ENCODE measurements at places on chromosomes 6 and 20. TPM values are rescaled to one million over a fixed set of nuclear protein-coding genes. Genes with fewer than 3 reads are reported as not detected.

- H3K27me3 ChIP-seq: peaks cover 2% of the 10 kb centered on the region
- no peaks in the 10 kb centered on the region for H3K4me1 ChIP-seq
- no peak overlapping the region for H3K4me3 ChIP-seq
- no peaks in the 10 kb centered on the region for H3K36me3 ChIP-seq
- DNase-seq: no peak
Measured at GRCh38 chr6:138026342-138026741, 80.9 kb downstream of the PERP start.

The FAM83D gene
- total RNA-seq: 46.0 TPM

- H3K4me1 ChIP-seq: peaks cover 10% of the 10 kb centered on the region
- no peak for DNase-seq
- no peak overlapping the region for H3K4me3 ChIP-seq
- H3K27me3 ChIP-seq: no peaks in the 10 kb centered on the region
Measured at GRCh38 chr6:134431421-134431859, 113.5 kb upstream of the SGK1 start.

GRCh38 chr20:21092806-21093205 lies 13.4 kb downstream of the LINC00237 start:
- peaks cover 31% of the 10 kb centered on the region for H3K27me3 ChIP-seq
- H3K36me3 ChIP-seq: no peaks in the 10 kb centered on the region

DNA sequence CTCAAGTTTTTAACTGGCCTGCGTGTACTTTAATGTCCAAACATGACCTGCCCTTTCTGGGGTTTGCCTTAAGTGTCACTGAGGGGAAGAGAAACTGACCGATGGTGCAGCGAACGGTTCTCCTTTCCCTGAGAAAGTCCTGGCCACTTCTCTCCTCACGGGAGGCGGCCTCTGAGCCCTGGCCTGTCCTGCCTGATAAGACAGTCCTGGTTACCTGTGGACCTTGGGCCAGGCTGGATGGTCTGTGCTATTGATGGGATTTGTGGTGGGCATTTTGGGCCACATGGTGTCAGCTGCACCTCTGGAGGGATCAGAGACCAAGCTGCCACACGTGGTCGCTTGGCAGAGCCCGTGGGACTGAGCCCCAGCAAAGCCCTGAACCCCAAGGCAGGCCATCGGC lies 11.6 kb upstream of the NTSR1 start:
- DNase-seq: no peak
- H3K27ac ChIP-seq: no peak overlapping the region
- no peaks in the 10 kb centered on the region for H3K36me3 ChIP-seq
- H3K4me3 ChIP-seq: no peak overlapping the region

GRCh38 chr6:383856-384255 lies 7.7 kb upstream of the IRF4 start:
- peaks cover 2% of the 10 kb centered on the region for H3K27me3 ChIP-seq
- no peak overlapping the region for H3K4me3 ChIP-seq
- H3K27ac ChIP-seq: no peak overlapping the region
- H3K4me1 ChIP-seq: no peaks in the 10 kb centered on the region
- H3K36me3 ChIP-seq: no peaks in the 10 kb centered on the region
- no peak for DNase-seq

GRCh38 chr6:69584913-69585729 lies 211.7 kb downstream of the LMBRD1 start:
- no peaks in the 10 kb centered on the region for H3K4me1 ChIP-seq
- no peaks in the 10 kb centered on the region for H3K36me3 ChIP-seq
- H3K27me3 ChIP-seq: no peaks in the 10 kb centered on the region
- no peak overlapping the region for H3K4me3 ChIP-seq
- DNase-seq: no peak

- no peak overlapping the region for H3K27ac ChIP-seq
- no peak overlapping the region for H3K4me3 ChIP-seq
- H3K36me3 ChIP-seq: no peaks in the 10 kb centered on the region
- H3K27me3 ChIP-seq: no peaks in the 10 kb centered on the region
- peaks cover 11% of the 10 kb centered on the region for H3K4me1 ChIP-seq
Measured at GRCh38 chr20:4046926-4047325, 31.6 kb upstream of the RNF24 start.

The BEND6 gene
- total RNA-seq: 0.66 TPM

DNA sequence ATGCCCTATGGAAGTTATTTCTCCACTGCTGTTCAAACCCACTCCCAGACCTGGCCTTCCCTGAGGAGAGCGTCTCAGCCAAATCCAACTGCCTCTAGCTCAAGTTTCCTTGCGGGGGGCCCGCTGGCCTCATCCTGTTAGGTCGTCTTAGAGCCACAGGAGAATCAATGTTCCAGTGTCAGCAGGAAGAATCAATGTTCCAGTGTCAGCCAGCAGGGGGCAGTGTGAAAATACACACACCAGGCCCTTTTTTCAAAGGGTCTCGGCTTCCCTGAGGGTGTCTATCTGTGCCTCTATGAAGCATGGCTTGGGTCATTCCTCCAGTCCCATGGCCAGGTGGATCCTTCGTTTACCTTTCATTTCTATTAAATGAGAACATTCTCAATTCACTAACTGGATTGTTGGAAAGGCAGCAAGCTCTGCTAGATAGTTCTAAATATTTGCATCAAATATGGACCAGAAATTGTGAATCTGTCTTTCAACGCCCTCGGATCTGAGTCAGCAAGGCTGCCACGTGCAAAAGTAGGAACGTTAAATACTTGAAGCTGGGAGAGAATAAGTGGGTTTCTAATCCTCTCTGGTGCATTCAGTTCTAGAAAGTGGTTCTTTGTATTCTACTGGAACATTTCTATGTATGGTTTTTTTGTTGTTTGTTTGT lies 19.2 kb downstream of the PRND start:
- H3K27ac ChIP-seq: no peak overlapping the region
- H3K36me3 ChIP-seq: no peaks in the 10 kb centered on the region
- no peak overlapping the region for H3K4me3 ChIP-seq
- no peaks in the 10 kb centered on the region for H3K4me1 ChIP-seq

DNA sequence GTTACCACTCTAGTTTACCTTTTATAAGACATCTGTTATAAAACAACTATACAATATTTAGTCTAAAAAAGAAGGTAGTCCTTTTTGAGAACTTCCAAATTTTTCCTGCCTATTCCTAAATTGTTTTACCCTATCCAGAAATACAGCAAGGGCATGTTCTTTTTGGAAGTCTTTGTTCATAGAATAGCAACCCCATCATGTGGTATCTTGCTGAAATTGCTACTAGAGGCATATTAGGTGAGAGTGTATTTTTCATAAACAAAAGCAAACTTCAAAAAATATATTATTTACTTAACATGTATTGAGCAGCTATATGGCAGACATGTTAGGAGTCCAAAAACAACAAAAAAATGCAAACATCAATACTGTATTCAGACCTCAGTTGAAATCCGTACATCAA lies 371.8 kb upstream of the NRSN1 start:
- H3K4me1 ChIP-seq: no peaks in the 10 kb centered on the region
- no peak for DNase-seq
- no peaks in the 10 kb centered on the region for H3K27me3 ChIP-seq

The C4A gene
- total RNA-seq: 5.2 TPM

- H3K4me3 ChIP-seq: no peak overlapping the region
- H3K27me3 ChIP-seq: peaks cover 14% of the 10 kb centered on the region
- H3K36me3 ChIP-seq: no peaks in the 10 kb centered on the region
- no peaks in the 10 kb centered on the region for H3K4me1 ChIP-seq
Measured at GRCh38 chr6:53375847-53376246, 27.1 kb upstream of the ELOVL5 start.

The SLC17A2 gene
- not detected for total RNA-seq

The KCNQ2 gene
- total RNA-seq: not detected

DNA sequence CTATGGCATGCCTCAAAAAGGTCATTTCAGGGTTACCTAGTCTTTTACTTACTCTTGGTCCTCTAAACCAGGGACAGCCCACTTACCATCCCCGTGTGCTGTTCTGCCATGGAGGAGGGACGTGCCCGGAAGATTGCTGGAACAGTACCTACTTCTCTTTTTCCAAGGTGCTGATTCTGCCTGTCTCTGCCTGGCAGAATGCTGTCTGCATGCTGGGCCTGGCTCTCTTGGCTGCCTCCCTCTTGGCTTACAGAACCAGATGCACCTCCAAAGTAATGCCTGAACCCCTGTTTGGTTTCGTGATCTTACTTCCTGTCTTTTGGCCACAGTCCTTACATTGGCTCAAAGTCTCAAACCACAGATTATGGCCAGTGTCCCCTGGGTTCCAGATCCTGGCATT lies 120.7 kb upstream of the NT5E start:
- H3K36me3 ChIP-seq: no peaks in the 10 kb centered on the region
- peaks cover 4% of the 10 kb centered on the region for H3K27me3 ChIP-seq
- no peaks in the 10 kb centered on the region for H3K4me1 ChIP-seq
- H3K27ac ChIP-seq: no peak overlapping the region
- H3K4me3 ChIP-seq: no peak overlapping the region
- DNase-seq: no peak

- H3K27ac ChIP-seq: no peak overlapping the region
- H3K27me3 ChIP-seq: no peaks in the 10 kb centered on the region
- no peak for DNase-seq
- no peaks in the 10 kb centered on the region for H3K4me1 ChIP-seq
- no peak overlapping the region for H3K4me3 ChIP-seq
Measured at GRCh38 chr20:2002365-2002764, 8.5 kb upstream of the PDYN start.

DNA sequence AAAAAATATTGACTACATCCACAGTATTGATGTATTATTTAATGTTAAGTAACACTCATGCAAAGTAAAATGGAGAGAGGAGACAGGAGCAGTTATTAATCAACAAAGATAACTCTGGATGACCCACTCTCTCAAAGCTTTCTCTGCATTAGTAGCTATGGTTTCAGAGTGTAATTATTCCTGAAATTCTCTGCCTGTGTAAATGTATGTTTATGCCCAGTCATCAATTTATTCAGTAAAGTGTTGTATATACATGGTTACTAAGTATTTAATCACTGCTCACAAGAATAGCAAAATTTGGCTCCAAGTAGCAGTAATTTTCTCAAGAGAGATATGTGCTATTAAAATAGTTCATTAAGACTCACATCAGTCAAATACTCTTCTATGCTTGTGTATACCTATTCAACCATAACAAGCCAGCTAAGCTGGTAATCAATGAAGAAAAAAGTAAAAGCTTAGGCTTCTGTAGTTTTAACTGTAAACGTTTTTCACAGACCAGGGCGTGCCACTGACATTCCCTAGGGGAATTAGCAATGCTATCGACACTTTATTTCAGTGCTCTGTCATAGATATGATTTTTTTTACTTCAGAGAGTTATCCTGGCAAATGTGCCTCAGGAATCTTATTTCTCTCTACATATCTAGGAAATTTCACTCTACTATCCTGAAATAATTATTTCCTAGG lies 54.0 kb upstream of the RAB32 start:
- no peak for DNase-seq
- H3K36me3 ChIP-seq: no peaks in the 10 kb centered on the region
- H3K4me1 ChIP-seq: no peaks in the 10 kb centered on the region
- no peaks in the 10 kb centered on the region for H3K27me3 ChIP-seq
- H3K27ac ChIP-seq: no peak overlapping the region
- no peak overlapping the region for H3K4me3 ChIP-seq

DNA sequence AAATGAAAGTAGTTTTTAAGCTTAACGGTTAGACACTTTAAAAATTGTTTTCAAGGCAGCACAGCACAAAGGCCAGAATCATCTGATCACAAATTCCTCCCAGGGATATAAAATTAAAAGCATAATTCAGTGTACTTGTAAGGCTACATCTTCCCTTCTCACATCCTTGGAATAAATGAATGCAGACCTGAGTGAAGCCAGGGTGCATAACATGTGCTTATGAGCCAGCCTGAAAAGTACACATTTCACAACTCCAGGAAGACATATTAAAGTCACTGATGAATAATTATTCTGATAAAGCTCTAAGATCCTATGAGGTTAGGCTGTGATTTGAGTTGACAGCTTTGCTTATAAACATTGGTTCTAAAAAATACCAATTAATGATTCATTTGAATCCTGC lies 163.6 kb downstream of the BTBD9 start:
- no peak overlapping the region for H3K4me3 ChIP-seq
- H3K4me1 ChIP-seq: no peaks in the 10 kb centered on the region
- H3K27ac ChIP-seq: no peak overlapping the region
- H3K27me3 ChIP-seq: no peaks in the 10 kb centered on the region
- H3K36me3 ChIP-seq: no peaks in the 10 kb centered on the region

DNA sequence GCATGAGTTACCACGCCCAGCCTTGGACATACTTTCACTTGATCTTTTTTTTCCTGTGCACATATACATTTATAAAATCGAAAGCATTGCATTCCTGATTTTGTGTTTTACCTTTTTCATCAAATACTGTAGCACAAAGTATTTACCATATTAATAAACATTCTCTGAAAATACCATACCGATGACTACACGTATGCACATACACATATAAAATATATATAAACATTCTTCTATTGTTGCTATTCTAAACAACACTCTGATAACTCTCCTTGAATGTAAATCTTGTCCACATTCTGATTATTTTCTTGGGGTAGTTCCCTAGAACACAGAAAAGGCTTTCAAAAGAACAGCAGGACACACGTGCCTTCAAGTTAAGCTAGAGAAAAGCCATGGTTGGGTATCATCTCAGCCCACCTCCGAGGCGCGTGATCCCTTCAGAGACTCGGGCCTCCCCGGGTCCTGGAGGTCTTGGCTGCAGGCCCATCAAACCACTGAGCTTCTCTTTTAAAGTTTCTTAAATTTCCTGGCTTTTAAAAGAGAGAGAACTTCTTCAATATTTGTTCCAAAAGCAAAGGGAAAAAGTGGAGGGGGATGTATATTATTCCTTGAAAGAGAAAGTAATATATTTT lies 198.1 kb downstream of the MYLK4 start:
- no peak for DNase-seq
- H3K27ac ChIP-seq: no peak overlapping the region
- no peaks in the 10 kb centered on the region for H3K4me1 ChIP-seq
- no peaks in the 10 kb centered on the region for H3K36me3 ChIP-seq

- H3K27me3 ChIP-seq: no peaks in the 10 kb centered on the region
- DNase-seq: no peak
- no peaks in the 10 kb centered on the region for H3K36me3 ChIP-seq
- H3K4me3 ChIP-seq: no peak overlapping the region
- H3K27ac ChIP-seq: no peak overlapping the region
Measured at GRCh38 chr20:6466075-6466810, 301.2 kb upstream of the BMP2 start.

GRCh38 chr20:8005033-8005432 lies 14.5 kb downstream of the TMX4 start:
- no peaks in the 10 kb centered on the region for H3K27me3 ChIP-seq
- no peak overlapping the region for H3K27ac ChIP-seq
- DNase-seq: no peak
- no peaks in the 10 kb centered on the region for H3K36me3 ChIP-seq
